ENCODE measurements at places on chromosomes 1 and 21. TPM values are rescaled to one million over a fixed set of nuclear protein-coding genes. Genes with fewer than 3 reads are reported as not detected.
A peak's percentile ranks its signal among the peaks of the same experiment; 100 is the strongest.

Gene CA6
- total RNA-seq, result not detected

GRCh38 chr1:14737561-14738094 lies 139.1 kb downstream of the KAZN start:
- no peak for DNase-seq

GRCh38 chr1:97877307-97877706 lies 43.5 kb downstream of the DPYD start:
- no peak for DNase-seq

GRCh38 chr1:222691016-222691415 lies 21.3 kb downstream of the AIDA start:
- no peak for DNase-seq

Gene HEYL
- 40.0 TPM for total RNA-seq

GRCh38 chr1:227685807-227686206 lies 49.3 kb downstream of the JMJD4 start:
- DNase-seq, result no peak

Gene PTGFRN
- 159 TPM for total RNA-seq

- DNase-seq, result no peak
Measured at GRCh38 chr1:212287261-212287895, 2.2 kb downstream of the PPP2R5A start.

Gene PRELP
- 71.7 TPM for total RNA-seq

GRCh38 chr1:24319312-24319863 lies at the start of gene GRHL3:
GRHL3 (plus strand) TSS chr1:24319357; CDS start chr1:24319552, 195 bp downstream.
- no peak for DNase-seq

Gene KIRREL1
- 19.7 TPM for total RNA-seq

DNA sequence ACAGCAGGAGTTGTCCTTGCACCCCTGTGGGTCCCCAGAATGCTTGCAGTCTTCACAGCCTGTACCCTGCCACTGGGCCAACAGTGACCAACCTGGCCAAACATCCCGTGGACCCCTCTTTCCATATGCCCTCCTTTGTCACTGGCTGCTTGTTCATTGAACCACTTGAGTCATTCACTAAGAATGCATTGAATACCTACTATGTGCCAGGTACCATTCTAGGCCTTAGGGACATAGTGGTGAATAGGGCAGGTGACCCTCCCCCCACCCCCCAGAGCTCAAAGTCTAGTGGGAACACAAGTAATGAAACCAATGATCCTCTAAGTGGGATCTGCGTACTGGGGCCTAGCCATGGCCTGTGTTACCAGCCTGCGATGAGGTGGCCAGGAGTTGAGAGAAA lies 28.2 kb downstream of the PIGP start:
- DNase-seq, result no peak

DNA sequence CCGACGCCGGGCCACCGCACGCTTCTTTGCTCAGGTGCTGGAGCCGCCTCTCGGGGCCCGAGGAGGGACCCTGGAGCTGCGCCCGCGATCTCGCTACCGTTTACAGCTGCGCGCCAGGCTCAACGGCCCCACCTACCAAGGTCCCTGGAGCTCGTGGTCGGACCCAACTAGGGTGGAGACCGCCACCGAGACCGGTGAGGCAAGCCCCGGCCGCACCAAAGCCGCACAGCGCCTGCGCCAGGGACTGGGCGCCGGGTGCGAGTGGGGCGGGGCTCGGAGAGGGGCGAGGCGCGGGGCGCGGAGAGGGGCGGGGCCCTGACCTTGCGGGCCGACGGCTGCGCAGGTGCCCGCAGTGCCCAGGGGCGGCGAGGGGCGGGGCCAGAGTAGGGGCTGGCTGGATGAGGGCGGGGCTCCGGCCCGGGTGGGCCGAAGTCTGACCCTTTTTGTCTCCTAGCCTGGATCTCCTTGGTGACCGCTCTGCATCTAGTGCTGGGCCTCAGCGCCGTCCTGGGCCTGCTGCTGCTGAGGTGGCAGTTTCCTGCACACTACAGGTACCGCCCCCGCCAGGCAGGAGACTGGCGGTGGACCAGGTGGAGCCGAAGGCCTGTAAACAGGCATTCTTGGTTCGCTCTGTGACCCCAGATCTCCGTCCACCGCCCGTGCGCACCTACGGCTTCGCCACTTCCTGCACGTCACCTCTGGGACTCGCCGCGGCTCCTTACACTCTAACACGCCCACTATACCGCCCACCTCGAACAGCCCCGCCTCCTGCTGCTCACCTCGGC lies 9.8 kb upstream of the CDC20 start:
- peak; percentile 86 for DNase-seq

GRCh38 chr21:36654324-36654723 lies 44.6 kb upstream of the SIM2 start:
- no peak for DNase-seq

- no peak for DNase-seq
Measured at GRCh38 chr1:183735069-183735860, 69.7 kb upstream of the RGL1 start.

DNA sequence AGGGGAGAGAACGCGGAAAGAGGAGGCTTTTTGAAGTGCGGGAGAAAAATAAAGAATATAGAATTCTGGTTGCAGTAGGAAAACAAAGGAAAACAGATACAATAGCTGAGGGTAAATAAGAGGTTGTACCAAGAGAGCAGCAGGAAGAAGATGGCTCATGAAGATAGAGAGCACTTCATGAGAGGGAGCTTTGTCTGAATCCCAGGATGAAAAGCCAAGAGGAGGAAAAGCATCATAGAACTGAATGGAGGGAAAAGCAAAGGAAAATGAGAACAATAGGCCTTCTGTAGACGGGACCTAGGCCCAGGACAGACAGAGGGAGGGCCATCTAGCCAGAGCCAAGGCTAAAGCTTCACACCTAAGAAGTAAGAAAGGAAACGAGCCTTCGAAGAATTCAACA lies 49.5 kb downstream of the ATP6V1G3 start:
- DNase-seq, result no peak

DNA sequence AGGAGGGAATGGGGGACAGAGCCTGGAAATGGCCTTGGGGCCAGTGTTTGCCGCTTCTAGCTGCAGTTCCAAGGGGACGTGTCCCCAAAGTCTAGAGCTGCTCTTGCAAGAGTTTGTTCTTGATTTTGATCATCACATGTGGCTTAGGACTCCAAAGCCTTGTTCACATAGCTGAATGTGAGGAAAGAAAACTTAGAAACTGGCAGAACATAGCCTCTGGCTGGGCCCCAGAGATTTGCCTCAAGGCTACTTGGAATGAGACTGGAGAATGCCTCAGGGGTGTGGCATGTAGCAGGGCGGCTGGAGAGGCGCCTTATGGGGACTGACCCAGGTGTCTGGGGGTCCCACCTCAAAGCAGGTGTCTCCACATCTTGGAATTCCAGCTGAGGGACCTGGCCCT lies 2.3 kb downstream of the PDXK start:
- DNase-seq, result no peak

- no peak for DNase-seq
Measured at GRCh38 chr1:12163210-12163609, 3.6 kb upstream of the TNFRSF1B start.

DNA sequence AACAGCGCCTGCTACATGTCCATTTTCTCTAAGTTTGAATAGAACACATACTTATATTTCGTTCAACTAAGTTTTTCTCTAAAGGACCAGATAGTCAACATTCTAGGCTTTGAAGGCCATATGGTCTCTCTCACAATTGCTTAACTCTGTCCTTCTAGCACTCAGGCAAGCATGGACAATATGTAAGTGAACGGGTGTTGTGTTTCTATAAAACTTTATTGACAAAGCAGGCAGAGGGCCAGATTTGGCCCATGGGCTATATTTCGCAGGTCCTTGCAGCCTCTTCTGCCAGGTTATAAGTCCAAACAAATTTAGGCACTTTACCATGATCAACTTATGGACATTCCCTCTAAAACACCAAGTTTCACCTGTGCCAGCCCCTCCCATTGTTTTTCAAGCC lies 21.1 kb downstream of the KLHDC7A start:
- no peak for DNase-seq

Gene PRDM16
- total RNA-seq, result 1.2 TPM

DNA sequence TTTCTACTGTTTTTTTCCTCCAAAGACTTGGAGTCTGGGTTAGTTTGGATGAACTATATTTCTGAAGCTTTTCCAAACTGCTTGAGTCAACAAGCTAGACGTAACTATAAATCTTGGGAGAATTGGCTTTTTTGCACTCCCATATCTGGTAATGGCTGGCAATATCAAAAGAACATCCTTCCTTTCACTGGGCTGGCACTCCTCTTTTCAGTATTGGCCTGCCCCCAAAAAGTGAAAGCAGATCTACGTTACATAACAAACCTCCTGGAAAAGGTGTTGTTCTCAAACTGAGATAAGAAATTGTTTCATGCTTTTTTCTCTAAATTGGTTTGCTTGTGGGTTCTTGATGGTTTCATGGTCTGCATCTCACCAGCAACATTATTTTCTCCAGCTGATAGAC lies 499.3 kb downstream of the NEGR1 start:
- no peak for DNase-seq

DNA sequence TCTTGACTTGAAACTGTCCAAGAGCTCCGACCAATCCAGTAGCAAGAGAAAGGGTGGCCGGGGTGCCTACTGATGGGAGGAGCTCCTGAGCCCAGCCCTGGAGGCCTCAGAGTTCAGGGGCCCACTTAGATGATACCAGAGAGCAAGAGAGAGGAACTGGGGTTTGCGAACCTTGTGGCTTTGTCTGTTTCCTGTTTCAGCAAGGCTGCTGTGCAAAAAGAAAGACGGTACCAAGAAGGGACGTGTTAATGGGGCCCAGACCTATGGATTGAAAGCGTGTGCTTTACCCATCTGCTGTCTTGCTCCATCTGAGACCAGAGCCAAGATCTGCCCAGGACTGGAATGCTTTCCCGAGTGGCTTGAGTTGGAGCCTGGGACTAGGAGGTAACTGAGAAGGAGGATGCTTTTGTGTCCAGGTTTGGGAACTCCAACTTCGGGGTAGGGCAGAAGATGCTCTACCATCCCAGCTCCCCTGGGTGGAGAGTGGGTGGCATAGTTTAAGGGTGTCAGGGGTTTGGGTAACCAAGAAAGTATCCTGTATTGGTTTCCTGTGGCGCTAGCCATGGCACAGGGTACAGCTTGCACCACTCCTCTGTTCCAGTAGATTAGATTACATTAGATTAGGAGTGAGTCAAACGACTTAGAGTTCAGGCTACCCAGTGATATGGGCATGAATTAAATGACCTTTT lies at the start of gene TRAF3IP3:
TRAF3IP3 (plus strand) TSS at position 128 of the 689 bp plus-strand sequence. CDS start 3,987 bp downstream, outside the sequence.
- peak; percentile 28 for DNase-seq

DNA sequence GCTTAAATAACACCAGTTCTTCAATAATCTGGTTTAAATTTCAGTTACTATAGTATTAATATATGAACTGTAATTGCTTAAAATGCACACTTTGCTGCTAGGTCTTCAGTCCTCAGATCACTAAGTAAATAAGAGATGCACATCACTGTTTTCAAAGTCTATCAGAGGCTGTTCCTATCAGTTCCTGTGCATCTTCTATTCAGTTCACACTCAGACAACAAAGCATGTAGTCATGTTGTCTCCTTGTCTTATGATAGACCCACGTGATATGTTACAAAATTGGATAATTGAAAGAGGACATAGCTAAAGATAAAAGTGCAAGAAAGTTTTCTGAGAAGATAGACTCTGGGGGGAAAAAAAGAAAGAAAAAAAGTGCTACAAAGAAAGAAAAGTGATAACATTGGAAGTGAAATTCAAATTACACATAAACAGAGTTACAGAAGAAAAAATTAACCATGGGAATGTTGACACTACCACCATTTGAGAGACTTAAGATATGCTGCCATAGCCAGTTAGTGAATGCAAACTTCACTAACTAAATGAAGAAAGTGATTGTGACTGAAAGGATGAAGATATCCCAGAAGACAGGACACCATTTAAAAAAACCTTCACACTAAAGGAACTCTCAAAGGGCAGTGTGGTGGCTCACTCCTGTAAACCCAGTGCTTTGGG lies 33.9 kb upstream of the TSNAX start:
- DNase-seq, result no peak

- peak; percentile 70 for DNase-seq
Measured at GRCh38 chr1:155277902-155278688, 832 bp downstream of the HCN3 start.

Gene SEMA4A
- total RNA-seq, result 2.7 TPM

Gene GBP5
- 1.7 TPM for total RNA-seq
